Stimulated activated CD4-positive, alpha-beta T cell treated with anti-CD3 and anti-CD28 coated beads, Interleukin-4, amount 100 ng/mL, for 4 hours (primary cell): ENCODE measurements at places on chromosomes 13 and 19.

GRCh38 chr19:47247308-47247990 lies 8.9 kb upstream of the CCDC9 start:
- peak; percentile 70 for DNase-seq

DNA sequence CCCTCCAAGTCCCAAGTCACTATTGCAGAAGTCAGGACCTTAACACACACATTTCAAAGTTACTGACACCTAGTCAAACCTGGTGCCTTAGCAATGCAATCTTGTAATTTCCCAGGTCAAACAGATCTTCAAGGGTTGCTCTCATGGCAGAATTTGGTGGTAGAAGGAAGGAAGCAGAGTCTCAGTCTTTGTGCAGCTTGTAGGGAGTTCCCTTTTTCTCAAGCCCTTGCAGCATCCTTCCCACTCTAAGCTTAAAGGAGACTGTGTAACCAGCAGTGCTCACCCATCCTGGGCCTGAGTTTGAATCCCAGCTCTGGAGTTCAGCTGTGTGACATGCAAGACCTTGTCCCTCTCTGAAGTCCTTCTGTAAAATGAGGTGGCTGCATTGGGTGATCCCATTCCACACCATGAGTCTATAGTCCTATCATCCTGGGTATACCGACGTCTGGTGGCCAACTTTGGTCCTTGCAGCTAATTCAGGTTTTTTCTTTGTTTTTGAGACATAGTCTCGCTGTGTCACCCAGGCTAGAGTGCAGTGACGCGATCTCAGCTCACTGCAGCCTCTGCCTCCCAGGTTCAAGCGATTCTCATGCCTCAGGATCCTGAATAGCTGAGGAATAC lies 9.8 kb downstream of the SIGLEC10 start:
- DNase-seq, result no peak

GRCh38 chr13:49020940-49021553 lies 45.3 kb downstream of the FNDC3A start:
- DNase-seq, result no peak

- DNase-seq, result no peak
Observed at GRCh38 chr19:2308114-2308556, at the start of gene LINGO3. LINGO3 (minus strand) TSS chr19:2308154; CDS start chr19:2291776, 16,378 bp downstream.

DNA sequence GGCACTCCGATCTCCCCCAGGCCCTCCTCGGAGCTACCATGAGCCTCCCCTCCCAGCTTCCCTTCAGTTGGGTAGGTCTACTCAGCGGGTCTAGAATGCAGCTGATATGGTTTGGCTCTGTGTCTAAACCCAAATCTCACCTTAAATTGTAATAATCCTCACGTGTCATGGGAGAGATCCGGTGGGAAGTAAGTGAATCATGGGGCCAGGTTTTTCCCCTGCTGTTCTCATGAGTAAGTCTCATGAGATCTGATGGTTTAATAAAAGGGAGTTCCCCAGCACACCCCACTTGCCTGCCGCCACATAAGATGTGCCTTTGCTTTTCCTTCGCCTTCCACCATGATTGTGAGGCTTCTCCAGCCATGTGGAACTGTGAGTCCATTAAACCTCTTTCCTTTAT lies 14.5 kb upstream of the DOCK9 start:
- no peak for DNase-seq
